Stimulated activated CD4-positive, alpha-beta T cell treated with anti-CD3 and anti-CD28 coated beads, TNF-alpha, amount 100 ng/mL, for 48 hours (primary cell): ENCODE measurements at places on chromosomes 1 and 21.

DNA sequence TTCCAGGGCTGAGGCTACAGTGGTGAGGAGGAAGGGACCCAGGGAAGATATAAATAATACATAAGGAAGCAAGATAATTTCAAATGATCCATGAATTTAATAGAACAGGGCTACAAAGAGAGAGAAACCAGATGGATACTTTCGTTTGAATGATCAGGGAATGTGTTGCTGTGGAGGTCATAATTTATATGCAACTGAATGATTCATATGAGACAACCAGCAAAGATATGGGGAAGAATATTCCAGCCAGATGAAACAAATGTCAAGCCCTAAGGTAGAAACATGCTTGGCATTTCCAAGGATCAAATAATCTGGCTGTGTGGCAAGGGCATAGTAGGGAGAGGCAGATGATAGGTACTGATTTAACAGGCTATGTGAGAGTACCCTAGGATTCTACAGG is 84.8 kb upstream of the ZC3H11B start:
- DNase-seq = no peak

DNA sequence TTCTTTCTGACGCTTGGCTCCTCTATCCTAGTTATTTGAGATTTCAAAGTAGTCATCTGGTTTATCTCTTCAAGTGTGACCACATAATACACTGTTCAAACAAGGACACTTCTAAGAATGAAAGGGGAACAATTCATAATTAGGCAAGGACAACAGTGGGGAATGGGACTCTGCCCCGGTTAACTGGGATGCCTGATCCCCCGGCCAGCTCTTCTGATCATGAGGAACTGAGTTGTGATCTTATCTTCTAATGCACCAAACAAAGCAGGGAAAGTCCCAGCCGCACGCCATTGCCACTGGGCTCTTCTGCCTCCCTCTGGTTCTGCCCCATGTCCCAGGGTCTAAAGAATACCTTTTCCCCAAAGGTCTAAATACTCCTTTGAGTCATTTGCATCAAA is 158.2 kb upstream of the IRF2BP2 start:
- no peak for DNase-seq

- DNase-seq = peak; percentile 51
Observed at GRCh38 chr1:21647431-21648351, 21.5 kb downstream of the RAP1GAP start.

DNA sequence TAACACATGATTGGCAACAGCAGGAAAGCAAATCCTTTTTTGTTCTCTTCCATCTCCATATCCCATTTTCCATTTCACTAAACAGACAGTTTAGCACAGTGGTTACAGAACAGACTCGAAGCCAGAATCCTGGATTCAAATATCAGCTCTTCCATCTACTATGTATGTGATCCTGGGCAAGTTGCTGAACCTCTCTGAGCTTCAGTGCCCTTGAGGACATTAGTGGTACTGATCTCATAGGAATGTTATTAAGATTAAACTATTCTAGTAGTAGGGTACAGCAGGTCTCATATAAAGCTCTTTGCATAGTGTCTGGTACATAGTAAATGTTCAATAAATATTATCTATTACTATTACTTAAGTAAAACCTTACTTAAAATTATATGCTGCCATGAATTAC is 13.8 kb upstream of the HHIPL2 start:
- DNase-seq = no peak

- no peak for DNase-seq
Observed at GRCh38 chr21:29056005-29056404, 17.4 kb downstream of the CCT8 start.

- no peak for DNase-seq
Observed at GRCh38 chr1:47616906-47617305, 179.1 kb downstream of the FOXD2 start.

- DNase-seq = no peak
Observed at GRCh38 chr1:244088161-244088560, 37.1 kb downstream of the ZBTB18 start.

DNA sequence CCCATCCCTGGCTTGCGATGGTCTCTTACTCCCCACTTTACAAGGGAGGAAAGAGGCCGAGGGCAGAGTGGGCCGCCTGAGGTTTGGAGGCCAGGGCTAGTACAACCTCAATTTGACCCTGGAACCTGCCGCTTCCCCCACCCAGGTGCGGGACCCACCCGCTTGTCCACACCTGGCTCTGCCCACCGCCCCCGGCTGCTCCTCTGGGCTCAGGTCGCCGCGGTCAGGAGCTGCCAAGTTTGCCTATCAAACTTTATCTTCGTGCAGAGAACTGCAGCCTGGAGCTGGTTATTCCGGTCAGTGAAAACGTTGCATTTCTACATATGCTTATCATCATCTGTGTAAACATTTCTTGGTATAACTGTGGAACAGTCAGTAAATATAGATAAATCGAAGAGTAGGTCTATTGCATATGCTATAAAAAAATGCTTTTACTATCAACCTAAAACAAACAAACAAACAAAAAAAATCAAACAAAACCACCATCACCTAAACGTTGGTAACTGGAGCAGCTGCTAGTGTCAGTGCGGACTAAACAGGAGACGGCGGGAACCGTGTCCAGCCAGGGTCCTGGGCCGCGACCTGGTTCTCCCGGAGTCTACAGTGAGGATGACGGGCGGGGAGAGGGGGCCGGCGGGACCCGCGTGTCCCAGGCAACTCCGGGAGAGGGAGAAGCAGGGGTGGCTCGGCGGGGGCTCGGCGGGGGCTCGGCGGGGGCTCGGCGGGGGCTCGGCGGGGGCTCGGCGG is 906 bp upstream of the ADARB1 start:
- no peak for DNase-seq

DNA sequence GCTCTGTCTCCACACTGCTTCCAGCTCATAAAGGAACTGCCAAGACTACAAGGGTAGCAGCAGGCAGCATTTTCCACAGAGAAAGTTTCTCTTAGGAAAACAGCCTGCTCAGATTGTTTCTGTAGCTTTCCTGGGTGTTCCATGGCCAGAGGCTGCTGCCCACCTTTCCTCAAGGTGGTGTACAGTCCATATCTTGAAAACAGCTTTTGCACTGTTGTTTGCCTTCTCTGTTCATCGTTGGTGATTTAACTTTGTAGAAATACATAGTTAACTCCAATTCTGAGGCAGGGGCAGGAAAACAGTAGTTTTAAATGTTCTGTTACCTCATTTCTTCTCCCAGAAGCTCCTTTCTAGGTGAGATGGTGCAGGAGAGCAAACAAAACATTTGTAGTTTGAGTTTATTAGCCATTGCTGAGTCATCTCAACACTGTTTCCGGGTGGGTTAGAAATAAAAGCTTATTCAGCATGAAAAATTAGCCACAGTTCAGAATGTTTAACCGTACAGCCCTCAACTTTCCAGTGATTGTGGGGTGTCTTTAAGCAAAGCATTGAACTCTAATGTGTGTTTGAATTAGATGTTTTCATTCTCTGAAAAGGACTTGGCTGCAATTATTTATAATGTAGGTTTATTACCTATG is 41.7 kb downstream of the DIP2A start:
- no peak for DNase-seq

- DNase-seq = no peak
Observed at GRCh38 chr1:158728510-158729225, 8.1 kb upstream of the OR6K3 start.
